Stimulated activated CD4-positive, alpha-beta T cell treated with anti-CD3 and anti-CD28 coated beads, Interleukin-1b, Interleukin-23, amount 100 ng/mL, for 1 hour (primary cell): ENCODE measurements at places on chromosomes 7 and 10.

DNA sequence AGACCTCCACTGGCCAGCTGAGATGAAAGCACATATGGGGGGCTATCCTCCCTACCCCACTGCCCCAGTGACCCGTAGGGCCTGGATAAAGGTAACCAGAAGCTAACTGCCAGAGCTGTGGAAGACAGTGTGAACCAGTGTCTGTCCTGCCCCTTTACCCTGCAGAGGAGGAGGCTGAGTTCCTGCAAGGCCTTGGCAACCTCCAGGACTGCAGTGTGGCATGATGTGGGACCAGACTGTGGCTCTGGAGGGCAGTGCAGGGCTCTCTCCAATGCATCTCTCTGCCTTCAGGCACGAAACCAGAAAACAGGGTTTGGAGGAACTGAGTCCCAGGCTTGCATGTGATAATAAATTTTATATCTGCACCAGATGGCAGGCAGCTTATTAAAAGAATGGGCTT, 93.1 kb downstream of the EPC1 start:
- no peak for DNase-seq

DNA sequence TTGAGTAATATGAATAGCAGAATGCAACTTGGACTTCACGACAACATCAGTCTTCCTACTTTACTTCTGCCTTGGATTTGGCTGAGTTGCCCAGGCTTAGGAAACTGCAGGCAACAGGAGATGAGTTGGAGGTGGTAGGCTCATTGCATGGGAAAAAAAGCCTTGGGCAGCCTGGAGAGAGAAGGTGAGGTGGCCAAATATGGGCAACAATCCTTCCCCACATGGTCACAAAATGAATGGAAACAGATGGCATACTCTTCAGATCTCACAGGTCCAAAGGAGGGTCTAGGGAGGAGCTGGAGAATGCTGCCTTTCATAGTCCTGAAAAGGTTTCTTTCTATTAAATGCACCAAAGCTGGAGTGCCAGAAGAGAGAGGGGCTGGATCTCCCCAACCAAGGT, 128.6 kb upstream of the AOAH start:
- DNase-seq, result no peak

DNA sequence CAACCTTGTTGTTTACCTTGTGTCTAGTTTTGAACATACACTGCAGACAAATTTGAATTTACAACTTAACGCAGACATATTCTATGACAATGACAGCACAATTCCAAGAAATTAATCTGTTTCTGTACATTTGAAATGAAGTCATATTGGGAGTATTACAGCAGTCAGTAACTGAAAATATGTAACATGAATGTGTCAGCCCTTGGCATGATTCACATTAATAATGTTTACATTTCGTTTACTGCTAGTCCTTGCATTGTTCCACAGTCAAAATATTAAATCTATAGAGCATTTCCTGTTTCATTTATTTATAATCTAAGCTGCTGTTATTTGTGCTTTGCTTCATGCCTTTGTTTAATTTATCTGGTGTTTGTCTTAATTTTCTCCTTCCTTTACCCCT, 80.4 kb downstream of the NOC3L start:
- DNase-seq, result no peak

- DNase-seq, result no peak
These were observed 46.2 kb downstream of the NOC3L start for GRCh38 chr10:94316560-94316959.

GRCh38 chr10:5829267-5829666, 16.0 kb upstream of the GDI2 start:
- no peak for DNase-seq

DNA sequence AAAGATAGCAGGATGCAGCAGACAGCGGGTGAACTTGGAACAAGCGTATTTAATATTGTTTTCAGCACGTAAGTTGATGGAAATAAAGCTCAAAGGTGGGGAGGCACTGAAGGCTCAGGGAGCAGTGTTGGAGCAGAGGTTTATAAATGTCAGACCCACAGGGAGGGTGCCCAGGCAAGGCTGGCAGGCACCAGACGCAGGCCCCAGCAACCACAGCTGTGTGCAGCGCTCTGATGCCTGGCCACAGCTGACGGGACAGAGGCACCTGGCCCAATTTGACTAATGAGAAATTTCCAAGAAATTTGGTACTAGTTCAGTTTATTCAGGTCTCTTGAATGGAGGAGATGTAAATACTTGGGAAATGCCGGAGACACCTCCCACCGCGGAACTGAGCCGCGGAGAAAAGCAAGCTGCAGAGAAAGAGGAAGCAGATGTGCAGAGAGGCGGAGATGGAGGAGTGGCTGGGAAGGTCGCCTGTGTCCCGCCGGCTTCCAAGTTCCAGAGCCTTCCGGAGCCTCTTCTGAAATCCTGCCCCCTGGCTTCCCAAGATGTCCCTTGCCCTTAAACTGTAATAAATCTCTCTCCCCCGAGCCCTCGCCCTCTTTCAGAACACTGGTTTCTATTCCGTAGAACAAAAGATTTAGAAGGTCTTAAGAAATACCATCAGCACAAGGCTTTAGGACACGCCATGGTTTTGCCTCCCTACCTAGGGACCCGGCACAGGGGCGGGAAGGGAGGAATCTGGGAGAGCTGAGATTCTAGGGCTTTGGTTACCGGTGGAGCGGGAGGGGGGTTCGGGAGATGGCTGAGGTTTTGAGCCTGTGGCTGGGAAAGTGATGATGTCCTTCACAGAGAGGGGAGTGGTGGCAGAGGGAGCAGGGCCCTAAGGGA, 38.4 kb upstream of the PLXNA4 start:
- no peak for DNase-seq

DNA sequence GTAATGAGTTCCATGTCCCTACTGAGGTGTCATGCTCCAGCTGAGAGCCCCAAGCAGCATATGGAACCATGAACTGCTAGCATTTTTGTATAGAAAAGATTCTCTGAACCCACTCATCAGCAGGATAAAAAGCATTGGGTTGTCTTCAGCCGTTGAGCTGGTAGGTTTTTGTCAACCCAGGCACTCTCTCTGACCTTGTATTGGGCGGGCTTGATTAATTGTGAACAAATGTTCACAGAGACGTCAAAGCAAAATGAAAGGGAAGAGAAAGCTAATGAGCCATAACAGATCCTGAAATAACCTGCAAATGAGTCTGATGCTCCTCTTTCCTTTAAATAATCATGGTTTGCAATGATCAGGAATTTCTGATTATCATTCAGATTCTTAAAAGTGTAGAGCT, 924.7 kb upstream of the CELF2 start:
- no peak for DNase-seq

DNA sequence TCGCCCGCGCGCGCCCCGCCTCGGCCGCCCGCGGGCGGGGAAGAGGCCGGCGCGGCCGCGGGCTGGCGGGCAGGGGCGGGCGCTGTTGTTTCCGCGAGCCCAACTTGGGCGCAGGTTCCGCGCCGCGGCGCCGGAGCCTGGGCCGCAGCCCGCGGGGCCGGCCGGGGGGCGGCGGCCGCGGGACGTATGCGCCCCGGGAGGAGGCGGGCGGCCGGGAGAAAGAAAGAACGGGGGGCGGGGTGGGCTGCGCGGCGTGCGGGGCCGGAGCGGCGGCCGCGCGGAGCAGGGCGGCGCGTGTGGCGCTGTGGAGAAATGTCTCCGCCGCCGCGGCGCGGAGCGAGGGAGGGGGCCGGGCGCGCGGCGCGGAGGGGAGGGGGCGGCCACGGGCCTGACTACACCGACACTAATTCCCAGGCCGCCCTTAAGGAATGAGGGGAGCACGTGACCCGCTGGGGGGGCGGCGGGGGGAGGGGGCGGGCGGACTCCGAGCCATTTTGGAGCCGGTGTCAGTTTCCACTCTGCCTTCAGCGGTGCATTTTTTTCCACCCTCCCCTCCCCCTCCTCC, at the start of gene BMI1:
Gene BMI1 (plus strand): TSS at position 509 of the 565 bp plus-strand sequence. CDS start 5,351 bp downstream, outside the sequence.
- no peak for DNase-seq

GRCh38 chr7:47458057-47458456, 123.9 kb downstream of the TNS3 start:
- DNase-seq, result no peak

GRCh38 chr10:48199580-48200377, 74.7 kb downstream of the FRMPD2 start:
- DNase-seq, result no peak

DNA sequence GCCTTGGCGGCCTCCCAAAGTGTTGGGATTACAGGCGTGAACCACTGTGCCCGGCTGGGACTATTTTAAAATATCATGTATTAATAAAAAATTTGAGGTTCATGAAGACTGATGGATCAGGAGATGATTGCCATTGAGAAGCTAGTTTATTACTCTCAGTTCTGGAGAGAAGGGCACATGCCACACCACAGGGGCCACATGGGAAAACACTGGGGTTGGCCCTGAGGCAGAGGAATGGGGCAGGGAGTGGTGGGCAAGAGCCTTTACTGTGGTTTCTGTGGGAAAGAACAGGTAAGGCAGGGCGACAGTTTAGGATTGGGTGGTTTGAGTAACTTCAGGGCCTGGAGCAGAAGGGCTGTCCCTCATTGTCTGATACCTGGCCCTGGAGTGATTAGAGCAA, 6.8 kb upstream of the TBRG4 start:
- DNase-seq, result no peak

DNA sequence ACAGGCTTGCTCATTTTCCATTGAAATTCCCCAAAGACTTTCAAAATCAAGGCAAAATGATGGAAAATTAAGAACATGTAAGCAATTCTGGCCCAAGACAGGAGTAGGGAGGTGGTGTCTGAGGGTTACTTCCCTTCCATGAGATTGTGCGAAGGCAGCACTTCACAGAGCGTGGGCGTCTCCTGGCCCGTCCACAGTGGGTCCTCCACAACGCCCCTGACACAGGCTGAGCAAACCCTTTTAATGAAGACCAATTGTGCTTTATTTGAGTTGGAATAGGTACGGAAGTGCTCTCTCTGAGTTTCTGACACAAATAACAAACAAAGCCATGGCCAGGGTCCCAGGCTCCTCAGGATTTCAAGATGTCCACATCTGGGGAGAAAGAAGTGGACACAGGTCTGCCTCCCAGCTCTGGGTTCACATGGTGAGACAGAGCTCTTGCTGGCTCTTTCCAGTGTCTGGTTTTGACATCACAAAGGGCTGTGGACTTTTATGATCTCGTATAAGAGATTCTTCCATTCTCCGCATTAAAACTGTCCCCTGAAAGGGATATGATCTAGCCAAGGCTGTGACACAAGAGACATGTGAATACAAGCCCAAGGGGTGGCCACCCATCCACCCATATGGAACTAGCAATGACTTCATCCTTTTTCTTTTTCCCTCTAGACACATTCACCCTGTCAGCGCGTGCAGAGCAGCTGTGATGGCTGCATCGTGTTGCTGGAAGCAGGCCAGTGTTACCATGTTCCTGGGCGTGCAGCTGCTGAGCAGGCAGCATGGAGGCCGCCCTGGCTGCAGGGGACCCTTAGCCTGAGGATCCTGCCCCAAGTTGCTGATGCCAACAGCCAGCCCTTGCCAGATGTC, 145.6 kb downstream of the ADAM12 start:
- DNase-seq, result no peak

DNA sequence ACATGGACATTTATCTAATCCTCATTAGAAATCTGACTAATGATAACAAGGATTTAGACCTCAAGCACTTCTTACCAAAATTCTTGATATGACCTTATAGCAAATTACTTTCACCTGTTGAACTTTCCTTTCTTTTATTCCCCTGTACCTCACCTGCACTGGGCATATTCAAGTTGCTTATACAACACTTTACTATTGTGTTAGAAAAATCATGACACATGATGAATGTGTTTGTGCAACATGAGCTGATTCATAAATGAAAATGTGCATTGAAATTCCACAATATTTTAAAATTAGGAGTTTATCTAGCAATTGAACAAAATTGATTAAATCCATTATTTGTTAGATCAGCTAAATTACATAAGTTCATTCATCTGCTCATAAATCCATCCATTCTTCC, 160.6 kb downstream of the CFTR start:
- no peak for DNase-seq

DNA sequence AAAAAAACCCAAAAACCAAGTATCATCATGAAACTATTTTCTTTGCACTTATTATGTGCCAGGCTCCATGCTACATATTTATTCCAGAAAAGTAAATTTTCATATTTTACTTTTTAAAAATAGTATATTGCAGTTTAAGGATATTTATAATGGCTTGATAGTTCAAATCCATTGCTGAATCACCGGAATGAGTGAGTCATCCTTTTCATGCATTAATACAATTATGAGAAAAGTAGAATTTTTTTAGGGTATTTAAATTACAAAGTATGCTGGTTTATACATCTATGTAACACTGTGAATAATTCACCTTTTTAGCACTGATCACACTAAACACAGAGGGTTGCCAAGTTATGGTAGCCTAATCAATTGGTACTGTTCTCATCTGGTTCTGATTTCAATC, 54.3 kb downstream of the SLC16A9 start:
- no peak for DNase-seq

- no peak for DNase-seq
These were observed 150.5 kb downstream of the CYP26A1 start for GRCh38 chr10:93224005-93224779.

DNA sequence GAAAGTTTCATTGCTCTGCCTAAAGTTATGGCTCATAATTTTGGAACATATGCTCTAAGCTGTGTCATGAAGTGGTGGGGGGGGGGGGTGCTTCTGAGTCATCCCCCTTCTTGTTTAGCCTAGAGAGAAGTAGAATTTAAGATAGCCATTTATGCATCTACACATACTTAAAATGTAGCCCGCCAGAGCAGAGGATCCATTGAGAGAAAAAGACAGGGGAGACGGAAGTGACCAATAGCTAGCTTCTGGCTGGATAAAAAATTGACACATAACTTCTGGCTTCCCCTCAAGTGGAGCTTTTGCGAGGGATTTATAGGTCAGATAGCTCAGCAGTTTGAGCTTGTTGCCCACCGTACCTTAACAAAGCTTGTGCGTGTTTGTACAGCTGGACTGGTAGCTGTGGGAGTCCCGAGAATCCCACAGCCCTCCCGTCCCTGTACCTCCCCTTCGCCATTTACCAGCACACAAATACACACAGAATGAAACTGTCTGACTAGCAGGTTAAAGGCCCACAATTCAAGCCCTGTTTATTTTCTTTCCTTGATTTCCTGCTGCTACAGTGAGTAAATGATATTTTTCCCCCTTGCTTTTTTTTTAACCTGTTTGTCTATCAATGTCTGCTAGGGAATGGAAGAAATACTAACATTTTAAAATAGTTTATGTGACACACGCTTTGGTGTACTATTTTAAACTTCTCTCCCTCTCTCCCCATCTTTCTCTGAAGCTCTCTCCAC, 232.6 kb upstream of the FERD3L start:
- no peak for DNase-seq

- DNase-seq, result no peak
These were observed 449.1 kb downstream of the KCNMA1 start for GRCh38 chr10:77188521-77188920.

GRCh38 chr7:130292682-130293257, at the start of gene CPA4:
Gene CPA4 (plus strand): TSS chr7:130293161. CDS start chr7:130293181, 20 bp downstream.
- DNase-seq, result no peak

GRCh38 chr7:101114492-101114891, 12.4 kb upstream of the SERPINE1 start:
- DNase-seq, result no peak
